GM12892 (cell line): ENCODE measurements at places on chromosomes 7 and 10.

- DNase-seq = no peak
These were observed 121.5 kb upstream of the PRR15 start for GRCh38 chr7:29442146-29442545.

DNA sequence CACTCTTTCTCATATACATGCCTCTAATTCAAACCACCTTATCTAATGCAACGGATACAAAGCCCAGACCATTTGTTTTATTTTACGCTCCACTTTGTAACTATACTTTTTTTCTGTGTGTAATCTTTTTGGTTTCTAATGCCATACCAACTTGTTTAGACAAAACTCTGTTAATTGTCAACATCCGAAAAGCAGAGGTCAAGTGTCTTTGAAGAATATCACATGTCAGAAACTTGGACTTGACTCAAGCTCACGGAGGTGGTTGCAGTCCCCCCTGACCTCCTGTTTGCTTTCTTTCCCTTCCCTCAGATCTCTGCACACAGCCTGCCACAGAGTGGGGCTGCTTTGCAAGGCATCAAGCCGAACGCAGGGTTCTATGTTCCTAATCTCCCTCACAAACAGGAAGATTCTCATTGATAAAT is 698.9 kb downstream of the PARD3 start:
- no peak for DNase-seq

- DNase-seq = no peak
These were observed 59.4 kb downstream of the SHH start for GRCh38 chr7:155752756-155753445.

DNA sequence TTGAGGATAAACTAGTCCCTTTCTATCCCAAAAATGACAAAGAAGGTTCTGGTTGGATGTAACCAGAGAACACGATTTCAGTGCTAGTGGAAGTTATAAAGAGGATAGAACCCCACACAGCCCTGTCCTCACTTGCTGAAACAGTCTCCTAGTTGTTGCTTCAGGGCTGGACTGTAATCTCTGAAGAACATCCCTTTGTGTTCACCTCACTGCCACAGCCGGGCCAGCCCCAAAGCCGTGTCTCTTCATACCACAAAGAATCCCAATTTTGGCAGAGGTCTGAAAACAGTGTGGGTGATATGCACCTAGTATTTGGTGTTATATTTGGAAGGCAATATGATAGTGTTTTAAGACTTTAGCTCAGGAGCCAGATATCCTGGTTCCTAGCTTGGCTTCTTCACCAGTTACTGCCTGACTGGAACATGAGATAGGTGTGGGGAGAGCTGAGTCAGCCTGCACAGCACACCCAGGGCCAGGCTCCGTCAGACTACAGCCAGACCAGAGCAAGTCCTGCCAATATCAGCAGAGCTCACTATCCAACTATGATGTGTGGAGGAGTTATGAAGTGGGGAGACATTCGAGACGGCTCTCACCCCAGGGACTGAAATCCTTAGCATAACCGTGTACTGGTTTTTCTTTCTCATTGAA is 21.2 kb downstream of the CYP3A4 start:
- no peak for DNase-seq

- DNase-seq = no peak
These were observed 809 bp downstream of the C10orf143 start for GRCh38 chr10:130109796-130110245.

- no peak for DNase-seq
These were observed at the start of gene CALD1 for GRCh38 chr7:134778941-134779740. Gene CALD1 (plus strand): TSS chr7:134779634. CDS start chr7:134867734, 88,100 bp downstream.

DNA sequence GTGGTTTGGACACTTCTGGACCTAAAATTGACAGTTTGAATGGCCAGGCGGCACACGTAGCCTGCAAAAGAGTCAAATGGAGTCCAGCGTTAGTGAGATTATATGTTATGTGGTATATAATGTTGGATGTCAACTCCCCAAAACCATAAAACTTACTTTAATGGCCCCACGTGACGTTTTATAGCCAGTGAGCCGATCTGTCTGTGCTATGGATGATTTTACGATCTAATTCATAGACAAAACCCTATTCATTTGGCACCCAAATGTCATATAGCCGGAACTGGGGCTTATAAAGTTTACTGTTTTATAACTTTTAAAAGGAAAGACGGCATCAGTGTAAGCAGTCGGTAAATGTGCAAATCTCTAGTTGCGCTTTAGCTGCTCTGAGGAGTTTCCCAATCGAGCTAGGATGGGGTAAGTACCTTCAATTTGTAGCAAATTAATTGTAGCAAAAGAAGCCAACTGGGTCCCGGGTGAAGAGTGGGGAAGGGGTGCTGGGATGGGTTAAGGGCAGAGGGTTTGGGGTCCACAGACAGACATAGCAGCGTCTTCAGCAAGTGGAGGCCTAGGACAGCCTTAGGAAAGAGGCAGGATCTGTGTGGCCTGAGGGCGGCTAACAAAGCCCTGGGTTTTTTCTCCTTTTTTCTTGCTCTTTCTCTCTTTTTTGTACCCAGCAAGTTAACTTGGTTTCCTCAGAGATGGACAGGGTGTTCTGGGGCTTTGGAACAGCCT is 3.2 kb downstream of the HOXA5 start:
- no peak for DNase-seq

GRCh38 chr7:47153058-47153457 is 428.9 kb downstream of the TNS3 start:
- no peak for DNase-seq

DNA sequence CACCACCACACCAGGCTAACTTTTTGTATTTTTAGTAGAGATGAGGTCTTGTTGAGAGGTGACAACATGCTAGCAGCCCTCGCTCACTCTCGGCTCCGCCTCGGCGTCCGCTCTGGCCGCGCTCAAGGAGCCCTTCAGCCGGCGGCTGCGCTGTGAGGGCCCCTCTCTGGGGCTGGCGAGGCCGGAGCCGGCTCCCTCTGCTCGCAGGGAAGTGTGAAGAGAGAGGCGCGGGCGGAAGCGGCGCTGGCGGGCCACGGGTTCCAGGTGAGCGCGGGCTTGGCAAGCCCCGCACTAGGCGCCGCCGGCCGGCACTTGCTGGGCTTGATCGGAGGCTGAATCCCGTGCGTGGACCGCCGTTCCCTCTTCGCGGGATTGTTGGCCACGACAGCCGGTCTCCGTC is 83.0 kb downstream of the EEPD1 start:
- no peak for DNase-seq

- no peak for DNase-seq
These were observed 56.0 kb downstream of the PRF1 start for GRCh38 chr10:70546584-70546983.

DNA sequence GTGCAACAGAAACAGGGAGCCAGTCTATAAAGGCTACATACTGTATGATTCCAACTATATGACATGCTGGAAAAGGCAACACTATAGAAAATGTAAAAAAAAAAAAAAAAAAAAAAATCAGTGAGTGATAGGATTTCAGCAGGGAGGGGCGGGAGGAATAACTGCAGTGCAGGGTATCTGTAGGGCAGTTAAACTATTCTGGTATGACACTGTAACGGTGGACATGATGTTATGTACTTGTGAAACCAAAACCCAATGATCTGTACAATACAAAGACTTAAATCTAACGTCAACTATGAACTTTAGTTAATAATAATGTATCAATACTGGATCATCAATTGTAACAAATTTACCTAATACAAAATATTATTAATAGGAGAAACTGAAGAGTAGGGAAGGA is 14.3 kb downstream of the WASL start:
- DNase-seq = no peak
